Stimulated activated CD8-positive, alpha-beta memory T cell treated with anti-CD3 and anti-CD28 coated beads, Interleukin-4, amount 100 ng/mL, for 4 hours (primary cell): ENCODE measurements at places on chromosomes 1 and 21.

- no peak for DNase-seq
Observed at GRCh38 chr1:228109962-228110488, 926 bp upstream of the MRPL55 start.

DNA sequence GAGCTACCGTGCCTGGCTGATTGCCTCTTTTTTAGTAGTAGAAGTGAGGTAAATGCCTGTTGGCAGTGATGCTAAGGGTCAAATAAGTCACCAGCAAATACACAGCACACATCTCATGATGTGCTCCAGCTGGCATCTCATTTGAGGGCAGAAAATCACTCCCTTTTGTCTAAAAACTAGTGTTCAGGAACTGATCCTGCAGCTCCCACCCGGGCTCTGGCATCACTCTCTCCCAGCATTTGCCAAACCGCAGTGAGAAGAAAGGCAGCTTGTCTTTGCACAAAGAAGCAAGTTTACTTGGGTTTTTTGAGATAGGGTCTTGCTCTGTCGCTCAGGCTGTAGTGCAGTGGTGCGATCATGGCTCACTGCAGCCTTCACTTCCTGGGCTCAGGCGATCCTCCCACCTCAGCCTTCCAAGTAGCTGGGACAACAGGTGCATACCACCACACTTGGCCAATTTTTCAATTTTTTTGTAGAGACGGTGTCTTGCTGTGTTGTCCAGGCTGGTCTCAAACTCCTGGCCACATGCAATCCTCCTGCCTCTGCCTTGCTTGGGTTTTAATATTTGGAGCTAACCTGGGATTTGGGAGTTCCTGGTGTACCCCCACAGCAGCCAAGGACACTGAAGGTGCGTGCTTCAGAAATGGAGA is 4.1 kb downstream of the RBP7 start:
- DNase-seq: no peak

- no peak for DNase-seq
Observed at GRCh38 chr1:37497832-37498231, 16.7 kb downstream of the MEAF6 start.

GRCh38 chr1:234401658-234402057 is 28.4 kb downstream of the COA6 start:
- DNase-seq: no peak

DNA sequence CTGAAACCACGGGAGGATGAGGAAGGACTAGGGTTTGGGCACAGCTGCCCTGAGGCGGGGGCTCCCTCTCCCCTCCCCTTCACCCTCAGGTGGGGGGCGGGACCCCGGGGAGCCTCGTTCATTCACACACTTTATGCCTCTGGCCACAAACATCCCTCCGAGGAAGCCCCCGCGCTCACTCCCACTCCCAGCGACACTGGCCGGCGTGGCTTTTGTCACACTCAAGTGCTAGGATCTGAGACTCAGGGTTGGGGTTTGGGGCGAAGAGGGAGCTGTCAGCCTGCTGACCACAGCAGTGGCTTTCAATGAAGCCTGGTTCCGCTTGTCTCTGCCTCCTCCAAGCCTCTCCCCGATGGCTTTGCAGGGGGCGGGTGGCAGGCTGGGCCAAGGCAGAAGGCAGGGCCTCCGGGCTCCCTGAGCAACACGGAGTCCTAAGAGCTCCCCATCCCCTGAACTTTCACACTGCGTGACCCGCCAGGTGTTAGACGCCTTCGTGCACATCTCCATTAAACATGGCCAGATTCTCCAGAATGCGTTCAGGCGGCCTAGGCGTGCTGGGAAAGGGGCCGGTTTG is 178.1 kb downstream of the NPHP4 start:
- no peak for DNase-seq

GRCh38 chr21:43004926-43005325 is 30.6 kb downstream of the PKNOX1 start:
- DNase-seq: no peak

GRCh38 chr1:224698015-224698451 is 81.9 kb downstream of the CNIH3 start:
- DNase-seq: no peak

GRCh38 chr1:230037261-230037660 is 29.8 kb upstream of the GALNT2 start:
- no peak for DNase-seq

GRCh38 chr1:113846391-113847035 is 25.0 kb downstream of the PTPN22 start:
- DNase-seq: no peak

- no peak for DNase-seq
Observed at GRCh38 chr1:42847111-42847595, 740 bp downstream of the ZNF691 start.

DNA sequence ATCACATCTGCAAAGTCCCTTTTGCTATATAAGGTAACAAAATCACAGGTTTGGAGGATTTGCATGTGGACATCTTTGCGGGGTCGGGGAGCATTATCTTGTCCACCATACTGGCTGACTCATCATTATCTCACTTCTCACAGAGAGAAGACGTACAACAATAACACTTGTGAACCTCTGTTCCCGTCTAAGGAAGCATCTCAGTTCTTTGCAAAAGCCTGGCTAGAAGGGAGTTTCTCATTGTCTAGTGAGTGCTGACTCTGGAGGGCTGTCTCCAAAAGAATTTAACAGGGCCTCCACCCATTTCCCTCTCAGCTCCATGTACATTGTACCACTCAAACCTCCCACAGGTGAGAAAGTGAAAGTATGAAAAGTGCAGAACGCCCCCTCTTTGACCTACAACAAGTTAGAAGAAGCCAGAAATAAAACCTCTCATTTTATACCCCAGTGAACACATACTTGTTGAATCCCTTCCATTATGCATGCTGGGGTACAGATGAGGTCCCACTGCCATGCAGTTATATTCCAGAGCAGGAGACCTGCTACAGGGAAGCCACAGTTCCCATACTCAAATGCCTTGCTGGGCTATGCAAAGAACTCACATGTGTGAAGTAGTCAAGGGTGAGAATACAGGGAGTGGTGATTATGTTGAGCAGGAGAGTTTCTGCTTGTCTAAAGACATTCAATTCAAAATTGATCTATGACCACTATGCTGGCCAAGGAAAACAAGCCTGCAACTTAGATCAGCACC is 121.7 kb upstream of the PRDX6 start:
- no peak for DNase-seq

- DNase-seq: no peak
Observed at GRCh38 chr1:46804027-46804889, 5.4 kb downstream of the CYP4B1 start.

- DNase-seq: no peak
Observed at GRCh38 chr1:222886878-222887351, 72.1 kb downstream of the DISP1 start.

DNA sequence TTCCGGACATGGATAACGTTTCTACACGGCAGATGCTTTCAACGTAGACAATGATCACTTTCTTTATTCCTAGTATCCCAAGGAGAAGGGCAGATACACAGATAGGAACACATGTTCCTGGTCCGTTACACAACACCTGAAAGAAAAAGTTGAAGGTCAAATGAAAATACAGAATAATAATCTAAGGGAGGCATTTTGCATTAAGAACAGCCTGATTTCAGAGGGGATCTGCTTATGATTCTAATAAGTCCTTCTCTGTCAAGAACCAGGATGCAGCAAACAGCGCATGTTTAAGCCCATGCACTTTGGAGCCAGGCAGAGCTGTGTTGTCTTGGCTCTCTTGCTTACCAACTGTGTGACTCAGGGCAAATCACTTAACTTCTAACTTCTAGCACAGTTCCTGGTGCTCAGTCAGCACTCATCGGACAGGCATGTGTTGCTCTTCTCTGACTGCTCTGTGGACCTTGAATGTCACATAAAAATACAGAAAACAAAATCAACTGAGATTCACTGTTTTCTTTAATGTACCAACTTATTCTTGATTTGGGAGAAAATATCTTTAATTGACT is 56.3 kb upstream of the CNN3 start:
- no peak for DNase-seq

- no peak for DNase-seq
Observed at GRCh38 chr1:72636631-72637030, 354.3 kb upstream of the NEGR1 start.

DNA sequence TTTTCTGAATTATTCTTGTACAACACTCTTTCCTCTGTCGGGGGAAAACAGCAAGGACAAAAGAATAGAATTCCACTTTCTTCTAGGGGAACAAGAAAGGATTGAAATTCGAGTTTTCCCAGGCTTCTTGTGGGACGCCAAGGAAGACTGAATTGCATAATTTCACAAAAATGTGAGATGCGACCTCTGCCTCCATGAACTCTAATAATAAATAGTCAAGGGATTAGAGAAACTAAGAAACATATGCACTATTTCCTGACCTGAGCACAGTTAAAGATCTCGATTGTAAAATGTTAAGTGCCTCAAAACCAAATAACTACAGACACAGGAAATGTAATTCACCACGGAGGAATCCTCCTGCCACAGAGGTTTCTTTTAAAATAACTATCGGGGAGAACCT is 117.3 kb upstream of the MARK1 start:
- no peak for DNase-seq

- DNase-seq: no peak
Observed at GRCh38 chr1:84089867-84090266, 54.2 kb upstream of the PRKACB start.

- DNase-seq: no peak
Observed at GRCh38 chr1:216896146-216896545, 172.9 kb upstream of the ESRRG start.

- DNase-seq: no peak
Observed at GRCh38 chr1:104718752-104719151, 969.1 kb downstream of the AMY1C start.

DNA sequence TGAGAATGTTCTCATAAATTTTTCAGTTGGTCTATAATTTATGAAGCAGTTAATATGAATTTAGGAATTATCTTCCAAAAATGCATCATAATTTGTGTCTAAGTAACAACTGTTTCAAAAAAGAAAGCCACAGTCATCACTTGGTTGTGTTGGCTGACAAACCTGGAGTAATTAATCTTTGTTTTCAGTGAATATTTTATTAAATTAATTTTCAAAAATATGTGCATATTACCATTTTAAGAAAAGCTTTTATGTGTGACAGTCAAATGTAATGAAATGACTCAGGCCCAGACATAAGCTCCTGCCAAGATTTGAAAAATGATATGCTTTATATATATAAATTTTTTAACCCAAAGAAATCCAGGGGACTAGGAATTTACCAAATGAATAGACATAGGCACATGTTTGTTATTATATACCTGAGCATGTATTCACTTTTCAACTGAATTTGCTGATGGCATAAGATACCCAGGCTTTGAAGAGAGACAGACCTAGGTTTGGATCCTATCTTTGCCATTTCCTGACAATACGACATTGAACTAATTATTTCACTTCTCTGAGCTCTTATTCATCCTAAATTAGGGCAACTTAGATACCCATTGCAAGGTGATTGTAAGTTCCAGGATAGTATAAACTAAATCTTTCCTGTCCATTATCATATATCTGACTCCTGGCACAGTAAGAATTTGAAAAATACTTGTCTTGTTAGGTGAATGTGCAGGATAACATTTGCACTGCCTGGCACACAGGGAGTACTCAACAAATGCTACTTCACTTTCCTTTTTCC is 729.5 kb upstream of the ADGRL2 start:
- DNase-seq: no peak

- DNase-seq: no peak
Observed at GRCh38 chr1:222266223-222267196, 281.4 kb downstream of the HHIPL2 start.

DNA sequence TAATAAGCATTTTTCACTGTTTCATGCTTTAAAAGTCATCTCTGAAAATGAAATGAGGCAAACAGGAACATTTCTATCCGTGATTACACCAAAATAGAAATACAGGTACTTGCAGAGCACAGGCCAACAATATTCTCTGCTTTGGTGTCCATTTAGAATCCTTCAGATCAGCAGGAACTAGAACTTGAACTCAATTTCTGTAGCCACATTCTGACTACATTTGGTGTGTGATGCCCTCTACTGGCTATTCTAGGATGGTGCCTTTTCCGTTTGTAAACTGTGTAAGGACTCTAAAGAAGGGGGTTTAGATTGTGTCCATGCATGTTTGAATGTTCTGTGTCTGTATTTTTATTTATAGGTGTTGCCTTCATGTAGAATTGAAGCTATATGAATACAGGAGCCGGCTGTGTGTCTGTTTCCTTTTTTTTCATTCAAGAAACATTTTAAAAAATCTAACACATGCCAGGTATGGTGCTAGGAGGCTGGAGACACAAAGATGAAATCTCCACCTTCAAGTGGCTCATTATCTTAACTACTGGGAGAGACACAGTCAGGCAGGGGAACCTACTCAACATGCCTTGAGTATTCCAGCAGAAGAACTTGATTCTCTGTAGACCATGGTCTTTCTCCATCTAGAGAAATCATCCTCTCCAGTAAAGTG is 7.6 kb upstream of the ZNF326 start:
- peak; percentile 30 for DNase-seq

DNA sequence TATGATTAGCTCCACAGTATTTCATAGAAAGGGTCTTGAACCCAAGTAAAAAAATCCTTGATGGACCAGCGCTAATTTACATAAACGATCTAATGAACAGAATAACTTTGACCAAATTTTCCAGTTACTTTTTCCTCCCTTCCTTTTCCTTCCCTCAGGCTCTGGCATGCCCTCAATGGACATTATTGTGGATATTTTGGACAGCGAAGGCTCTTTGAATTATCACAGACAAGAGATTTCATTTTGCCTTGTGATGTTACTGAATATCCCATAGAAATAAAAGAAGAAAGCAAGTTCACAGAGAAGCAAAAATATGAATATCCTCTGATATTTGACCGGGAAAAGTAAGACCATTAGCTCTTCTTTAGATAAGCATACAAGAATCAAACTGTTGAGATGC is 60.3 kb upstream of the EXO1 start:
- DNase-seq: no peak

GRCh38 chr1:8077602-8078001 is 51.5 kb upstream of the ERRFI1 start:
- DNase-seq: no peak

GRCh38 chr21:24411429-24411828 is 1195.9 kb downstream of the MRPL39 start:
- no peak for DNase-seq

DNA sequence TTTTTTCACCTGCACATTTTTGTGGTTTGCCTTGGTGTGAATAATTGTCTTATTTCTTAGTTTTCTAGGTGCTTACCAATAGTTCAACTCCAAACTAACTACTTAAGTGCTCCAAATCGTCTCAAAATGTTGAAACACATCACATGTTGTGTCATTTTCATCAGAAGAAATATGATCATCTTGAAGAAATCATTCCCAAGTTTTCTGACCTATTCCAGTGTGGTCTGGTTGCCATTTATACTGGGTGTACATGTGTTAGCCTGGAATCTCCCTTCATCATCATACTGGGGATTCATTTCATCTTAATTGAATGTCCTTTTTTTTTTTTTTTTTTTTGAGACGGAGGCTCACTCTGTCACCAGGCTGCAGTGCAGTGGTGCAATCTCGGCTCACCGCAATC is 67.0 kb downstream of the EIF2B3 start:
- no peak for DNase-seq

- no peak for DNase-seq
Observed at GRCh38 chr1:222331765-222332164, 216.1 kb downstream of the HHIPL2 start.

- DNase-seq: no peak
Observed at GRCh38 chr1:29232387-29232786, 1.7 kb upstream of the MECR start.
